ENCODE measurements at places on chromosomes 4 and X.
A peak's percentile ranks its signal among the peaks of the same experiment; 100 is the strongest.

DNA sequence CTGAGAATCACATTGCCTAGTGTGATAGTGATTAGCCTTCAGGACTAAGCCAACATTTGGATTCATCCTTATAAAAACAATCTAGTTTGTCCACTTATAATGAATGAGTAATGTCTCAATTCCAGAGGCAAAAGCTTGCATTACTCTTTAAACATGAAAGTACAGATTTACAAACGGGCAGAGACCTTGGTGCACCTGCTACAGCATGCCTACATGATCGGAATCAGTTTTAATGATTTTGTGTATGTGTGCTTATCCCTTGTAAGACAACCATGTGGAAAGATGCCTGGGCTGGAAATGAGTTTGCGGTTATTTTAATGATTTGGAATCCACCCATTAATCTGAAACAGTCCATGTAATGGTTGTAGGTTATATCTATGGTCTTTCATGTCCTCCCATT, 572.7 kb downstream of the KLHL13 start:
- DNase-seq, result no peak

DNA sequence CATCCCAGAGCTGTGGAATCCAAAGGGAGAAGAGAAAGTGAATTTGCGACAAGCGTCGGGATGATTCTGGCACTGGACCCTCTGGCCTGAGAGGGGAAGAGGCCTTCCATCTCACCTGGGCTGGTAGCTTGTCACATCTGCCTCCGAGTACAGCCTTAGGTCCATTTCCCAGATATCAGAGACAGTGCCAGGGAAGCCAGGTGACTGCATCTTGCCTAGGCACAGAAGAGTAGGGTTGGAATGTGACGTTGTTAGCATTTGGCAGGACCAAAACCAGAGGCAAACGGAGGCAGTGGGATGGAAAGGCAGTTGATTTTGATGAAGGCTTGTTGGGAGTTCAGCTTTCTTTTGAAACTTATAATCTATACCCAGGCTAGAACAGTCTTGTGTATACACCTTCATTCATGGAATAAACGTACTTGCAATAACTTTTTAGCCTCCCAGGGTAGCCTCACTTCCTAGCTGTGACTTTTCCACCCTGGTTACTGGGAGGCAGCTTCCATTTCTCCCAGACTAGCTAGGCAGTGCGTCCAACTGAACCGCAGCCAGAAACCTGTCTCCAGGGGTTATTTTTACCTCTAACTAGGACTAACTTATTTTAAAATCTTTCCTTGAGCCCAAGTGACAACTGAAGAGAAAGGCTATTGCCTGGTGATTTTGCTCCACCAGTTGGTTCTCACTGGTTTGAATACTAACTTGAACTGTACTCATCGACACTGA, 5.9 kb downstream of the SOD3 start:
- no peak for DNase-seq

- DNase-seq, result no peak
These were observed 132.1 kb upstream of the CXCL13 start for GRCh38 chr4:77473509-77473908.

DNA sequence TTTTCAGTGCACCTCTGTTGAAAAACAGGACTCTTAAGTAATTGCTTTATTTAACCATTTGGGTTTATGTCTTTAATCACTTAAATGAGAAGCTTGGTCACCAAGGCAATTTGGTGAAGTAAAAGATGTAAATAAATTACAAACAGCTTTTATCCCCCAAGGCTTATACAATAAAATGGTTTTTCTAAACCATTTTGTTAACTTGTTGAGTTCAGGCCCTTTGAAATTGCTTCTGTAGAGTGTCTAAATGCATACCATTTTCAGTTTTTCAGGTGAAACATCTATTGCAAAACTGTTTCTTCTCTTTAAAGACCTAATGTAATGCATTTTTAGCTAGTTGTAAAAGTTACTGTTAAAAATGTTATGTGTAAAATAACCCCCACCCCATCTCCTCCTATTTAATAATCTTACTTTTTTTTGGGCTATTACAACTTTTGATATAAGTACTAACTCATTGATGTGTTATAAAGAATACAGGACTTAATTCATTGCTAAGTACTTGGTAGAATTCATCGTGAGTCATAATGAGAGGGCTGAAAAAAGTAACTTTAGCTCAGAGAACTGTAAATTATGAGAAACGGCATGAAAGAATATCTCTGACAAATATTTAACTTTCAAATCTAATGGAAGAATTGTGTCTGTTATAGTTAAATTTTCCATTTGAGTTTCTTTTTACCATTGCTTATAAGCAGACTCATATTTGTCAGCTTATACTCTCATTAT, 4.5 kb downstream of the RAPGEF2 start:
- no peak for DNase-seq

DNA sequence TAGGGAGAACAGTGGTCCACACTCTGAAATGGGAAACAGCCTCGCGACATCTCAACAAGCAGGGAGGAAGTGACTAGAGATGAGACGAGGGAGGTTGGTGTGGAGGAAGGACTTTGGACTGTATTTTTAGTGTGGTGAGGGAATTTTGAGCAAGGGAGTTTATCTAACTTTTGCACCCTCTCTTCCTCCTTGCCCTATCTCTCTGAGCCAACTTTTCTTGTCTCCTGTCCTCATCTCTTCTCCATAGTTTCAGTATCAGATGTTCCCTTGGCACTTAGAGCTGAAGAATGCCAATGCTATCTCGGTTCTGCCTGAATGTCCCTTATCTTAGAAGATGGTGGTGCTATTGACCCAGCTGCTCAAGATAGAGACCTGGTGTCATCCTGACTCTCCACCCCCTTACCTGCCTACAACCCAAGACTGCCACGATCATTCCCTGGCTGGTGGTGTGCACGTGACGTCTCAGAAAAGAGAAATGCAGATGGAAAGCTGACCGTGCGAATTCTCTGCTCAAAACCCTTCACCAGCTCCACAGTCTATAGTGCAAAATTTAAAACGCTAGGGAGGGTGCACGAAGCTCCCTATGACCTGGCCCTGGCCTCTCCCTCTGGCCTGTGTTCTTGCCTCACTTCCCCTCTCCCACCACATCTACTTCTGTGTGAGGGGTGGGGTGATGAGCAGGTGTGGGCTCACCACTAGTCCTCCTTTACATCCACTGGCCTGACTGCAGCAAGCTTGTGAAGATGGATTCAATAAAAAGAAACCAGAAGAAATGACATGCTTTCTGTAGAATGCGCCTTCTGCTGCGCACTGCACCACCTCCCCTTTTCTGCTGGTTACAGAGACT, 20.9 kb downstream of the MPP1 start:
- no peak for DNase-seq

- no peak for DNase-seq
These were observed 69.2 kb upstream of the FAM9A start for GRCh38 chrX:8870411-8870810.

DNA sequence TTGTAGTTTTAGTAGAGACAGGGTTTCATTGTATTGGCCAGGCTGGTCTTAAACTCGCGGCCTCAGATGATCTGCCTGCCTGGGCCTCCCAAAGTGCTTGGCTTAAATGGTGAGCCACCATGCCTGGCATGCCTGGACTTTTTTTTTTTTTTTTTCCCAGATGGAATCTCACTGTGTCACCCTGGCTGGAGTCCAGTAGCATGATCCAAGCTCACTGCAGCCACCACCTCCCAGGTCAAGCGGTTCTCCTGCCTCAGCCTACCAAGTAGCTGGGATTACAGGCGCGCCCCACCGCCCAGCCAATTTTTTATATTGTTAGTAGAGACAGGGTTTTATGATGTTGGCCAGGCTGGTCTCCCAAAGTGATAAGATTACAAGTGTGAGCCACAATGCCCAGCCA, 8.4 kb downstream of the UBE2K start:
- DNase-seq, result peak; percentile 63

- no peak for DNase-seq
These were observed 18.3 kb upstream of the PRDM8 start for GRCh38 chr4:80178964-80179363.

Data from AG04449 (cell line).